ENCODE measurements at places on chromosomes 3 and 15.

GRCh38 chr3:38646630-38647029 lies 2.9 kb downstream of the SCN5A start:
- DNase-seq: no peak

DNA sequence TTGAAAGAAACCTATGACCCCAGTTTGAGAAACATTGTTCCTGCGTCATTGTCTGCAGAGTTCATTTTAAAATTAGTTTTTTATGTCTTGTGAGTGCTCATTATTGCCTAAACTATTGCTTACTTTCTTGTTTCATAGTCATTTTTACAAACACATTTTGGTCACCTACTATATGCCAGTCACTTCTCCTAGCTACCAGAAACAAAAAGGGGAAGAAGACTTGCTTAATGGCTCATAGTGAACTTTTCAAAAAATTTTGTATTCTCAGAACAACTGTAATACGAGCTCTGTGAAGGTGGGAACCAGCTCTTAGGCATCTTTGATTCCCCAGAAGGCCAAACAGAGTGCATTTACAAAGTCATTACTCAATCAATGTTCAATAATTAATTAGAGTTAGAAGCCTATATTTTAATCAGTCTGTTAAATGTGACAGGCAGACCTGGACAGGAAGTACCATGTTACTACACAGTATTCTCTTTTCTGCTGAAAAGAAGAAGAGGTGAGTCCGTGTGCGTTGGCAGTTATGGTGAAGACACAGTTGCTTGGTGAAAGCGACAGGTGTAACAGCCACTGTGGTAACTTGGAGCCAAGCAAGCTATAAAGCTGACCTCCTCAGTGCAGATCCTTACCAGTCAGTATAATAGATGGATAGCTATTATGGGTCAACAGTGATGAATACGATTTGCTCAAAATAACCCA lies 46.6 kb downstream of the DPPA2 start:
- DNase-seq: no peak

GRCh38 chr15:27722102-27722501 lies 377.0 kb downstream of the OCA2 start:
- DNase-seq: no peak

GRCh38 chr3:3631114-3631513 lies 168.1 kb upstream of the LRRN1 start:
- DNase-seq: no peak
